ENCODE measurements at places on chromosomes 6 and 20.

DNA sequence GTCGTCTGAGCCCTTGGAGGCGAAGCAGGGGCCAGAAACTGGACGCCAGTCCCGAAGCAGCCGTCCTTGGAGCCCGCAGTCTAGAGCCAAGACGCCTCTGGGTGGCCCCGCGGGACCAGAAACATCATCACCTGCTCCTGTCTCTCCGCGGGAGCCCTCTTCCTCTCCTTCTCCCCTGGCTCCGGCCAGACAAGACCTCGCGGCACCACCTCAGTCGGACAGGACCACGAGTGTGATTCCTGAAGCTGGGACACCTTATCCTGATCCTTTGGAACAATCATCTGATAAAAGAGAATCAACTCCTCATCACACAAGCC lies 416 bp downstream of the RSPH4A start:
- peak; percentile 13 for DNase-seq

DNA sequence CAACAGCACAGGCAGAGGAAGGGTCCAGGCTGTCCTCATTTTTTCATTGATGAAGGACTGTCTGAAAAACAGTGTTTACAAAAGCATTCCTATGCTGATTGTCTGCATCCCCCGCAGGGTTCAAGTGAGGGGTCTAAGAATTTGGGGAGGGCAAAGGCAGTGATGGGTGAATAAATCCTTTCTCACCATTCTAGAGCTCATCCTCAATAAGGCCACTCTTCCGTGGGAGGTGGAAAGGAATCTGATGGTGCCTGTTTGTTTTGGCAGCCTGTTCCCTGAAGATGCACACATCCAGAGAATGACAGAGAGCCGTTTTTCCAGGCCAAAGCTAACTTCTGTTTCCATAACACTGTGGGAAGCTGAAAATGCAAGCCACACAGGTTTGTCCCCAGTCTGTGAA lies 164.5 kb downstream of the MOXD1 start:
- DNase-seq = no peak

GRCh38 chr6:158644231-158645063 lies at the start of gene DYNLT1:
DYNLT1 (minus strand) TSS chr6:158644743; CDS start chr6:158644708, 35 bp downstream.
- DNase-seq = peak; percentile 93

DNA sequence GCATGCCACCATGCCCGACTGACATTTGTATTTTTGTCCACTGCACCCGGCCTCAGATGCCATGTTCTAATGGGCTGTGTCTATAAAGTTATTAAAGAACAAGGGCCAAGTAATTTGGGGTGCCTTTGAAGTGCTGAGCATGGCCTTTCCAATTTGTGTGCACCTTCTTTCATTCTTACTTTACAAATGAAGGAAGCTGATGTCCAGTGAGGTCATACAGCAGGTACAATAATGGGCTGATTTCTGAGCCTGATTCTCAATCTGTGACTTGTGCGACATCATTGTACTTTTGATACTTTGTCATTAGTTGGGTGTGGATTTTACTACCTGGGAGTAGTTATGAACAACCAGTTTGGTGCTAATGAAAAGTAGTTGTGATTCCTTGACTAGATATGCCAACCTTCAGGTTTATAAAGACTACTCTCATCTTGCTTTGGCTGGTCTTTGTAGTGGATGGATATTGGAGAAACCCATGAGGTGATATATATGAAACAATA lies 94.3 kb downstream of the JARID2 start:
- DNase-seq = no peak

DNA sequence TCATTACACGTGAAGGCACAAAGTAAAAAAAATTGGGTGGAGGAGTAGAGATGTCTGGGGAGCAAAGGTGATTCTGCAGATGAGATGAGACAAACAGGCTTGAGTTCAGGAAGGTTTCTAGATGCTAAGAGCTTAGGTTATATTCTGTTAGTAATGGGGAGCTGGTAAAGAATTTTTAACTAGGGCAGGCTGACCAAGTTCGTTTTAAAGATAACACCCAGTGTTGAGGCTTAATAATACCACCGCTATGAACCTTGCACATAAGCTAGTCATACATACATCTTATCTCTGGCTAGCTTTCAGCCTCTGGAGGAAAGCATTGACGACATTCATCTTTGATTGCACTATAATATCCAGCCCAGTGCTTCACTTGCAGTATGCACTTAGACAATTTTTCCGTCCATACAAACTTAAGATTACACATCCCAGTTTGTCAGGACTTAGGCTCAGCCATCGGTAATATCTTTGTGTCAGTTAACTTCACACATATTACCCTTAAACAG lies 12.1 kb downstream of the NHSL1 start:
- DNase-seq = no peak

- no peak for DNase-seq
Measured at GRCh38 chr6:6420107-6420506, 99.6 kb upstream of the F13A1 start.

GRCh38 chr6:125899726-125900182 lies 56.8 kb upstream of the HINT3 start:
- no peak for DNase-seq

DNA sequence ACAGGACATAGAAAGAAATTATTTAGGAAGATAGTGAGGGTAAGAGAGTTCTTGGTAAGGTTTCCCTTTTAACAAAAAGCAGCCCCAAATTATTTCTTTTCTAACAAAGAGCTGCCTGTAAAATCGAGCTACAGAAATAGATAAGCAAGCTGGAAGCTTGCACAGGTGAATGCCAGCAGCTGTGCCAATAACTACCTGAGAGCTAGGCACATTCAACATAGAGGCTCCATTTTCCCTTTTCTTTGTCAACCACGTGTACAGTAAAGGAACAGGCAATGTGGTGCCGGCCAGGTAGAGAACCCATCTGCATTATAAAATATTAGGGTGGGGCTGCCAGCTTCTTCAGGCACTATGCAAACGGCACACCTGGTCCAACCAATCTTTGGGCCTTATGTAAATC lies 341.6 kb upstream of the JAG1 start:
- DNase-seq = no peak

- DNase-seq = no peak
Measured at GRCh38 chr20:35630636-35631035, 15.0 kb downstream of the SPAG4 start.
